ENCODE measurements at places on chromosomes 2 and 18. TPM values are rescaled to one million over a fixed set of nuclear protein-coding genes. Genes with fewer than 3 reads are reported as not detected.
A peak's percentile ranks its signal among the peaks of the same experiment; 100 is the strongest.

The C1QL2 gene
- total RNA-seq: not detected

DNA sequence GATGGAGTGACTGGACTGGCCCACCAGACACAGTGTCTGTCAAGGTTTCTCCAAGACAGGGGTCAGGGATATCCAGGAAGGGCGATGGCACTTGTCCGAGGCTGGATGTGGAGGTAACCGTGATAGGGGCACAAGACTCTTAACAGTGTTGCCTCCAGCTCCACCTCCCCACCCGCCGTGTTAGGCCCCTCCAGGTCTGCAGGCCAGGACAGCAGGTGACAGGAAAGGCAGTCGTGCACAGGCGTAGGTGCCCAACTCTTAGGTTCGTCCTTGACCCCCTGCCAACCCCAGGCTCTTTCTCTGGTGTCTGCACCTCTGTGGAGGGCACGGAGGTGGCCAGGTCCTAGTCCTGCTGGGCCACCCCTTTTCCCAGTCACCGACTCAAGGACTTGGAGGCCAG, 10.1 kb downstream of the ITM2C start:
- peak overlapping the region; percentile 90 for H3K27ac ChIP-seq
- peaks cover 96% of the 10 kb centered on the region for H3K4me1 ChIP-seq
- peaks cover 24% of the 10 kb centered on the region for H3K36me3 ChIP-seq
- H3K4me3 ChIP-seq: no peak overlapping the region
- no peaks in the 10 kb centered on the region for H3K27me3 ChIP-seq

GRCh38 chr18:66013969-66014368, 263.2 kb downstream of the CDH7 start:
- DNase-seq: no peak
- no peaks in the 10 kb centered on the region for H3K36me3 ChIP-seq
- H3K4me3 ChIP-seq: no peak overlapping the region
- H3K27ac ChIP-seq: no peak overlapping the region
- H3K27me3 ChIP-seq: no peaks in the 10 kb centered on the region
- no peaks in the 10 kb centered on the region for H3K4me1 ChIP-seq

DNA sequence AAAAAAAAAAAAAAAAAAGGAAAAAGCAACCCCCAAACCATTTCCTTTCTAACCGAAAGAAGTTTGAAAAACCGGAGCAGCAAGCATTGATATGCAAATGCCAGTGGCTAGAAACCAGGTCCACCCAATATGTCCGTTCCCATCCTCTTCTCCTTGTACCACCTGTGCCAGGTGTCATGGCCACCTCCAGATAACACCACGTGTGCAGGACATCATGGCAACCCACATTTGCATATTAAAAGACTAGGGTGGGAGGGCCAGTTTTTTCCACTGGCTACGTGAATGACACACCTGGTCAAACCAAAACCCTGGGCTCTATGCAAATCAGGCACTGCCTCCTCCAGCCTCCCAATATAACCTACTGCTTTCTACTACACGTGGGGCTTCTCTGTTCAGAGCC, 303.3 kb upstream of the GULP1 start:
- no peaks in the 10 kb centered on the region for H3K36me3 ChIP-seq
- no peak for DNase-seq
- peaks cover 18% of the 10 kb centered on the region for H3K4me1 ChIP-seq

The TCF4 gene
- total RNA-seq: 353 TPM

DNA sequence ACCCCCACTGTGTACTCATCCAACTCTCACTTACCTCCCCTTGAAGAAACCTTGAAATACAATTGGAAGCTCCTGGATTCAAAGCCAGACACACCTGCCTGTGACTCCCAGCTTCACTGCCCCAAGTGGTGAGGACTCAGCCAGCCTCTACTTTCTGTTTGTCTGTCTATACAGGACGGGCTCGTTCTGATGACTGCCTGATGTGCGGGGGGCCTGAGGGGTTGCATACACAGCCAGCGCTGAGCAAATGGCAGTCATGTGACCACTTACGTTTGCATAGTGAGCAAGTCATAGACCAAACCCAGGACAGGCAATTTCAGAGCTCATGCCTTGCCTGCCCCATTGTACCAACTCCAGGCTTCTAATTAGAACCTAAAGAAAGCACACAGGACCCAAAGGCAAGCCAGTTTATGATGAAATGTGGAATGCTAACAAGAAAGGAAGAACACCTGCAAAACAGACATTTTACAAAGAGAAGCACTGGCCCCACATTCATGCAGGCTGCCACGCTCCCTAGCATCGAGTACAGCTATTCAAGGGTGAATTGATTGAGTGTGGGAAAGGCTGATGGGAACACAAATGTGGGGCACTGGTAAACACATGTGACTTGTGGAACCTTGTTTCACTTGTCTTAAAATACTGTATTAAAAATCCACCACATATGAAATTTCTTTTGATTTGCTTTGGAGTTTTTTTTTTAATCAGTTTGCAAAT, 137.8 kb downstream of the LNPK start:
- H3K36me3 ChIP-seq: no peaks in the 10 kb centered on the region
- no peak for DNase-seq
- no peaks in the 10 kb centered on the region for H3K27me3 ChIP-seq
- no peaks in the 10 kb centered on the region for H3K4me1 ChIP-seq

The PHLPP1 gene
- 20.7 TPM for total RNA-seq

DNA sequence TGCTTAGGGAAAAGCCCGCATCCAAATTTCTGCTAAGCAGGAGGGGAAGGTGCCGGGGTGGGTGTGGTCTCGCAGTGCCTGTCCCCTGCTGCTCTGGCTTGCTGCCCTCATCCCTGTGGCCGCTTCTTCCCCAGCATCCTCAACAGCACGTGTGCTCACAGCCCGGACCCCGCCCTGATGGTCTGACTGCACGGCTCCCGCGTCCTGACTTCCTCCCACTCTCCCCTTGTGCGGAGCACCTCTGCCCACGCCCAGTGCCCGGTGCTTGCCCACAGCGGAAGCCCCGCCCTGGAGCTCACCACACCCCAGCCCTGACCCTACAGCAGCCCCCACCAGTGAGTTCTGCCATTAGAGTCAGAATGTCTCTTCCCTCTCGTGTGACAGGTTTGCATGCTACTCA, 277.9 kb downstream of the NDUFA10 start:
- no peak for DNase-seq
- H3K27me3 ChIP-seq: peaks cover 2% of the 10 kb centered on the region
- H3K4me1 ChIP-seq: peaks cover 10% of the 10 kb centered on the region

- H3K27me3 ChIP-seq: no peaks in the 10 kb centered on the region
- DNase-seq: no peak
- no peak overlapping the region for H3K27ac ChIP-seq
- peaks cover 4% of the 10 kb centered on the region for H3K4me1 ChIP-seq
- no peak overlapping the region for H3K4me3 ChIP-seq
Measured at GRCh38 chr18:36536426-36536825, 238.9 kb downstream of the FHOD3 start.
